ENCODE measurements at places on chromosomes 3 and 15. TPM values are rescaled to one million over a fixed set of nuclear protein-coding genes. Genes with fewer than 3 reads are reported as not detected.

GRCh38 chr3:61562721-61563312 is 1.4 kb downstream of the PTPRG start:
- peak; percentile 41 for DNase-seq

Gene LIPC
- 0.79 TPM for total RNA-seq

Gene KPNA1
- total RNA-seq, result 71.0 TPM

DNA sequence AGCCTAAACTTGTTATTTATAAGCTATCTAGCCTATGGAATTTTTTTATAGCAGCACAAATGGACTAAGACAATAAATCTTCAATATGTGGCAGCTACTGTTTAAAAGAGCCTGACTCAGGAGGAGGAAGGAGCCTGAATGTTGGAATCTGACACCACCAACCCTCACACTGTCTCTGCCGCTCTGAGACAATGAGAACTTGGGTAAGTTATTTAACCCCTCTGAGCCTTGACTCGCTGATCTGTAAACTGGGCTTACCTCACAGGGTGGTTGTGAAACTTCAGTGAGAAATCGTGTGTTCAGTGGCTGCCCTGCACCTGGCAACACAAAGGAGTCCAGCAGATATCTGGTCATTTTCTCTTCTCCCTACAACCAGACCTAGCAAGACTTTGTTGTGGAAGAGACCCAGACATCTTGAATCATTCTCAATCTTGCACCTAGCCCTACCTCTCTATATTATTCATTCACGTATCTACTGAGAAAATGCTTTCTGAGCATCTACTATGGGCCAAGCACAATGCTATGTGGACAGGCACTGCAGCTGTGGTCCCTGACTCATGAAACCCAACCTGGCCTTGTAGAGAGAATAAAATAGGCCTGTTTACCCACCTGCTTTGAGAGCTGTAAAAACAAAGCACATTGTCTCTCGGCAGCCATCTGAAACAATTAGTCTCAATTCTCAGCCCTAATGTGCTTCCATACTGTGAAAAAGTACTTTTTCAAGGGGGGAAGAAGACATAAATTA is 81.9 kb upstream of the SLC25A36 start:
- no peak for DNase-seq

DNA sequence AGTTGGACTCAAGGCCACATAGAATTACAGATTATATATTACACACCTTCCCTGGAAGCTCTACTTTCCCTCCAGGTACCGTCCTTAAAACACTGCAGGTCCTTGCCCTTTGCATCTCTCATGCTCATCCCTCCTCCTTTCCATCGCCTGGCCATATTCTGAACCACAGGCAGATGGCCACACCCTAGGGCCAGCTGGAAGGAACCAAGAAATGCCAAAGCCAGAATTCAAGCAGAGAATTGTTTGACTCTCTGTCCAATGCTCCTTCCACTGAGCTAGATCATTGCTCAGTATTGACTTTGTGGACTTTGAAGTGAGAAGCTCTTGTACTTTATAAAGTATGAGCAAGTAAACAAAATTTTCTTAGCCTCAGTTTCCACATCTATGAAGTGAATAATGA is 170.3 kb upstream of the SLC24A5 start:
- no peak for DNase-seq

DNA sequence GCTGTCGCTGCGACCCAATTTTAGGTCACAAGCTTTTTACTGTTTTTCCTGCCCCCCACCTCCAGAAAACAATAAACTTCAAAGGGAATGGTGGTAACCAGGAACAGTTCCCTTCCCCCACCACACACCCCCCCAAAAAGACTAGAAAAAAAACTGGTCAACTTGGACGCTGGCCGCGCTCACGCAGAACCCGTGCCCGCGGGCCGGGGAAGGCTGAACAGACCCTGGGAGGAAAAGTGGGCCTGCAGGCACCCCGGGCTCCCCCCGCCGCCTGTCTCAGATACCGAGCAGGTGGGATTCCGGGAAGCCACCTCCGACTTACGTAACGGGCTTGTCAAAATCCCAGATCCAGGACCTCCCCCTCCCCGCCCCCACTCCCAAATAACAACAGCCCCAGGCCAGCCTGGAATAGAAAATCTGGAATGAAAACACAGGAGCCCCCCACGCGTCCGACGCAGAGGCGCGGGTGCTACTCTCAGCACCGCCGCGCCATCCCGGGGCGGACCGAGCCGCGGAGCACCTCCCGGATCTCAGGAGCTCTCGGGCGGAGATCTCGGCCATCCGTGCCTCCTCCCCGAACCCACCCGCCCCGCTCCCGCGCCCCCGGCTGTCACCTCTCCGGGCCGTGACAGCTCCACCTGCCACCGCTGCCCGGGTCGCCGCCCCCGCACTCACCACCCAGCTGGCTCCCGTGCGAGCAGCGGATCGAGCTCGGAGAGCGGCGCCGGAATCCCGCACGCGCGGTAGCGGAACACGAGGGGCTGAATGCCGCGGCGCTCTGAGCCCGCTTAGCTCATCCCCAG is 557 bp downstream of the DENND4A start:
- peak; percentile 50 for DNase-seq

GRCh38 chr15:89419370-89419984 is 76.9 kb downstream of the RHCG start:
- peak; percentile 44 for DNase-seq

DNA sequence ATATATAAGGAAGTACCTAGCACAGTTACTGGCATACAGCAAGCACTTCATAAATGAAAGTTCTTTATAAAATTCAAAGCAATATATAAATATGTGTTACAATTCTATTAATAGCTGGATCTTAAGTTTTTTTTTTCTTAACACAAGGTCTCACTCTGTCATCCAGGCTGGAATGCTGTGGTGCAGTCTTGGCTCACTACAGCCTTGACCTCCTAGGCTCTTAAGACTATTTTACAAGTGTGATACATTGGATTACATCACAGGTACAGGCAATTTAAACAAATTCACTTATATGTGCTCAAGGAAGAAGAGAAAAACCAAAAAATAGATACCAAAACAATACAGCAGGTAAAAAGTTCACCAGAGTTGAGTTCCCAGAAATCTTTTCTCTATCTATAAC is 60.6 kb downstream of the ZNF280D start:
- DNase-seq, result no peak

- no peak for DNase-seq
These were observed 243.2 kb downstream of the EDEM1 start for GRCh38 chr3:5430701-5431100.

GRCh38 chr3:186510374-186511079 is 33.7 kb downstream of the CRYGS start:
- DNase-seq, result no peak

- DNase-seq, result no peak
These were observed 604 bp downstream of the LTK start for GRCh38 chr15:41512940-41513505.

DNA sequence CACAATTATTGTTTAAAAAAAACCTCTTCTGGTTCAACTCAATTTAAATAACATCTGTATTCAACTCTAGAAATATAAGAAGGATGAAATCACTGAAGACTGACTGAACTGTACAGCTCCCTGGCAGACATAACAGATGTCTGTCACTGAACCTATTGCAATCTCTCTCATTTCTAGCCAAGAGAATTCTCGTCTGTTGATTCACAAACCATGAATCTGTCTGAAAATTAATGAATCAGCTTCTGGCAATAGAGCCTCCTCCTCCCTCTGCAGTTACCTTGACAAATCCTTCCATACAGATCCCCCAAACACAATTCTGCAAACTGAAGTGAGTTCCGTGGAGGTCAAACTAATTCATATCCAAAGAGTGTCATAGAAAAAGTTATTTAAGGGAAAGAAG is 561.4 kb downstream of the PYDC2 start:
- no peak for DNase-seq

Data from heart right ventricle (tissue), 16 donors.